ENCODE measurements at places on chromosomes 2 and 18.

DNA sequence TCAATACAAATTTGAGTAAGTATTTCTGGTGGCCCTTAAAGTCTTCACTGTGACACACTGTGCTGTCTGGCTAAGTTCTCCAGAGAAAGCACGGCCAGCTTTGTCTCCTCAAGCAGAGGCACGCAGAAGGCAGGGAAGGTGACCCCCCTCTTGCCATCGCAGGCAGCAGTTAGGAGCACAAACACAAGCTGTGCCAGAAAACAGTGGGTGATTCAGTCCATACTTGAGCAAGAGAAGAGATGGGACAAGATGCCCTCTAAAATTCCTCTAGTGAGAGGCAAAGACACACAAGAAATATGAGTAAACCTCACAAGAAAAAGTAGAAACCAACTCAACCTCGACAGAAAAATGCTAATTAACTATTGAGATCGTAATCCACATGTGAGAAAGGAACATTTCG is 9.8 kb downstream of the MCEE start:
- DNase-seq, result no peak

- no peak for DNase-seq
These were observed 35.5 kb upstream of the PTMA start for GRCh38 chr2:231672617-231673347.

- DNase-seq, result no peak
These were observed 58.3 kb downstream of the COL6A3 start for GRCh38 chr2:237355701-237356100.

DNA sequence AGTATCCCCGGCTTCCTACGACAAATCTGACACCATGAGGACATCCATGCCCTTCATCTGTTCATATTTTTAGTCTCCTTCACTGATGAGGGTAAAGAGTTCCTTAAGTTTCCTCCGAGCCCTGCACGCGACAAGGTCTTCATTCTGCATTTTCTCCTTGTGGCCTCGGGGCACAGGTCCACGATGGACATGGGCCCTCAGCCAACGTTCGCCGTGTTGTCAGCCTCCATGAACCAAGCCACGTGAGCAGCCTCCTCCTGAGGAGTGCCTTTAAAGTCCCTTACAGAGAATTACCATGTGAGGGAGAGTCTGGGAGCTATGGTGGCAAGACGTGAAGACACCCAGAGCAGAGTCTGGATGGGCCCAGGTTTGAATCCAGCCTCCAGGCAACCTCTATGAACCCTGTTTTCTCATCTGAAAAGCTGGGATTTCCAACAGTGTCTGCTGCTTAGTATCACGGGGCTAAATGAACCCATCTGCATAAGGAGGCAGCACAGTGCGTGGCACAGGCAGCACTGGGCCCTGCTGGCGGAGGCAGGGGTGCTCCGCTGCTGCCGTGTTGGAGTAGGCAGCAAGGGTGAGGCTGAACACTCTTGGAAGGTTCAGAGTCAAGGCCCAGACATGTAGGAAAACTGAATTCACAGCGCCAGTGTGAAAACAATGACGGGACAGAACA is 54.1 kb downstream of the EIPR1 start:
- no peak for DNase-seq

GRCh38 chr2:239131521-239131920 is 269.3 kb downstream of the HDAC4 start:
- DNase-seq, result no peak

DNA sequence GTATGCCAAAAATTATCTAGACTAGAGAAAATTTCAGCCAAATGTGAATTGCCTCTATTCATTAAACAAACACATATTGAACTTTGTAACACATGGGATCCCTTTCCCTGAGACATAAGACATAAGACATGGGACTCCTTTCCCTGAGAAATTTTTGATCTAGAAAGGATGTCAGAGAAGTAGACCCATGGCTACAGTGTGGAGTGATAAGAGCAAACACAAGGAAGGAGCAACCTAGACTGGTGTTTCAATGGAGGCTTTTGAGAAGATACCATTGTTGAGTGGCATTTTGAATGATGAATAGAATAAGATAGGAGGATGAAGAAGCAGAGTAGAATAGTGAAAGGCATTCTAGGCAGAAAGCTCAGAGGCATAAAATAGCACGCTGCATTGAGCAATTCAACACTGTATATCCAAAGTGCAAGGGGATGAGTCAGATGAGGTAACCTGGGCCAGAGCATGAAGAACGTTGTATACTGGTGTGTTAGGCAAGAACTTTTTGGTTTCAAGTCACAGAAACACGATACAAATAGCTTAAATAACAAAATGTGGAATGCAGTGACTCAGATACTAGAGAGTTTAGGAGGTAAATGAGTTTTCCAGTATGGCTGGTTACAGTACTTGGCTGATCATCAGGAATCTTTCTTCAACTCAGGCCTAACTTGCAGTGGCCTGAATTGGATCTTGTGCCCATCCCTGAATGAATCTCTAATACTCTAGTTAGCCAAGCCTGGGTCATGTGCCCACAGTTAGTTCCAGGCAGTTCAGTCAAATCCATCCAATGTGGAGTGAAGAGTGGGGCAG is 129.8 kb upstream of the TANK start:
- DNase-seq, result no peak

- DNase-seq, result no peak
These were observed 29.0 kb upstream of the DNAJC27 start for GRCh38 chr2:25000503-25001324.

DNA sequence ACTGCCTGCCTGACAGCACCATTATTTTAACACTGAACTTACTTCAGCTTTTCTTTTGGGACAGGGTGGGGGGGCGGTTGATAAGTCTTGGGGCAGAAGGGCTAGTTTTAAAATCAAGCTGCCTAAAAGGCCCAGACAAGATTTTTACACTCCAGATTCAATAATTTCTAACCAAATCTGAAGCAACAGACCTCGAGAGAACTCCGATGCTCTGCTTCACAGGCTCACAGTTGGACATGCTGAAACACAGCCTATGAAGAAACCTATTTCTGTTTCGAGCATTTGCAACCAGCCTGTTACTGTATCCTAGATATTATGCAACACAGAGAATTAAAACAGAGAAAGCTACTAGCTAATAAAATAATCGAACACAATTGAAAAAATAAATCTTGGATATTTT is 1.3 kb upstream of the MYT1L start:
- no peak for DNase-seq

DNA sequence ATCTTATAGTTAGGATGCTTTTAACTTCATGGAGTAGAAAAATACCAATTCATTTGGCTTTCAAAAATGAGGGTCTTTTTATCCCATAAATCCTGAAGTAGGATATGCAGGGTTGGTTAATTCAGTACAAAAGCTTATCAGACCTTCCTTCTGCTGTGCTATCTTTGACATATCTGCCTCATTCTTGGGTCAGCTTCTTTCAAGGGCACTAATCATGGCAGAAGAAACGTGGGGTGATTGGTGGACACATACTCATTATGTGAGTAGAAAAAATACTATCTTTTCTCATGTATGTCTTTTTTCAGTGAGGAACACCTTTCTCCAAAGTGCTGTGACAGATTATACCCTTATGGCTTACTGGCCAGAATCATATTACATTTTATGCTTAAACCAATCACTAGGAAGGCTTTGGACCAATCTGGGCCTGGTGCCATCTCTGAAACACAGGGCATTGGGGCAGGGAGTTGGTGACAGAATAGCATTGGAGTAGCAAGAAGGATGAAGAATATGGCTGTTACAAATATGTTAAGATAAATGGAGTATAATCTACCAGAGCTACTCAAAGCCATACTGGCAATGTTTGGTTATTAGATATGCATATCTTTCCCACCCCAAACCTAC is 10.1 kb downstream of the UGP2 start:
- no peak for DNase-seq

- DNase-seq, result no peak
These were observed 216.6 kb upstream of the DSEL start for GRCh38 chr18:67733088-67733487.

DNA sequence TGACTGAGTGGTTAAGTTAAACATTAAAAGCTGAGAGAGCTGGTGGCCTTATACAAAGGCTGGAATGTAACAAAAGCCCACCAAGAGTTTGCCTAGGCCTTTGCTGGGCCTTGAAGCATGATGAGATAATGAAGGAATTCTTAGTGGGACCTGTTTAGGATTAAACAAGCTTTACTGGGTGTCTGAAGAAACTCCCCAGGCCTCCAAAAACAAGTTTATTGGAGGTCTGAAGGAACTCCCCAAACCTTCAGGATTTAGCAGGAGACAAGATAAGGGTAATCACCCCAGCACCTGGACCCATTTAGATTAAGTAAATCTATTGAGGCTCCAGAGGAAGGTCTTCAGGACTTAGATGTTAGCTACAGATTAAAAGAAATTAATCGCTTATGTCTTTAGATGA is 18.7 kb downstream of the PCARE start:
- no peak for DNase-seq

GRCh38 chr2:69181806-69182427 is 168.9 kb downstream of the ANTXR1 start:
- DNase-seq, result no peak

- no peak for DNase-seq
These were observed 20.4 kb downstream of the SLC40A1 start for GRCh38 chr2:189560273-189560586.

DNA sequence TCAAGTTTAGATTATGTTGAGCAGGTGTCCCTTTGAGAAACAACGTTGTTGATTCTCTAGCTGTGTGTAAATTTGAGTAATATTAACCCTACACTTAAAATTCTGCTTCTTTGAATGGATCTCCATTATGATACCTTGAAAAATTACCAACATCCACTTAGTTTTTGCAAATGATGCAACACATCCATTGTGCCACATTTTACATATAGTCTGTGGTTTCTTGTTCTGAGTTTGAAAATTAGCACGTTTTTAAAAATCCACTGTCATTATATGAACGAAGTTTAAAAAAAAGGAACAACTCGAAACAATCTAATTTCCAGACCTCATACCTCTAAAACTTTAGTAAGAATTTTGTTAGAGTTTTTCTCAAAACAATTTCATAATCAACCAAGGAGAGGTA is 37.7 kb downstream of the PIK3C3 start:
- no peak for DNase-seq

- DNase-seq, result no peak
These were observed 45.9 kb upstream of the AFF3 start for GRCh38 chr2:100188326-100188725.

- DNase-seq, result no peak
These were observed 769 bp downstream of the FKBP1B start for GRCh38 chr2:24050041-24050979.

DNA sequence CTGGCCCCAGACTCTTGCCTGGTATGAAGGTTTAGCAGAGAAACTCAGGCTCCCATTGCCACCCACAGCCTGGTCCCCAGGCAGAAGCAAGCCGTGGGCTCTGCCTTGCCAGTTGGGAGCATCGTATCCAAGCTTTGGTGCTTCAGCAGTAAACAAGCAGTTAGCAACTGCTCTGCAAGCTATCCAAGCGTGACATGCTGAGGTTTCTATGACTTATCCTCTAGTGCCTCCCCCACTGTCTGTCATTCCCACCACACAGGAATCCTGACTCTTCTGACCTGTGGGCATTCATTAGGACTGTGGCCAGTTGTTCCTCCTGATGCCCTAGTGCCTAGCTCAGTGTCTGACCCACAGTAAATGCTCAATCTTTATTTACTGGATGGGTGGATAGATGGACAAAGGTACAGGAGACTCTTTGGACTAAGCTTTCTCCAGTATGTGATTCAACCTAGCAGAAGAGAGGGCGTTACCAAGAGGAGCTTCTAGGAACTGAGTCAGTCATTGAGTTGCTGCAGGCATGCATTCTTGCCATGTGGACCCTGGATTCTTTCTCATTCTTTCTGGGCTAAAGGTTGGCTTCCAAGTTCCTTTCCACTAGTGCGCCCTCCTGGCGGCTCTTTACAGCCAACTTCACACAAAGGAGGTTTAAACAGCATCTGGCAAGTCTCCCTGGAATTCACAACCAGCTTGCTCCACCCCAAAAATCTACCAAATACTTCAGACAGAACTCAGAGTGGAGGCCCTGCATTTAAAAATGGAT is 40.6 kb upstream of the MRPL19 start:
- DNase-seq, result no peak

DNA sequence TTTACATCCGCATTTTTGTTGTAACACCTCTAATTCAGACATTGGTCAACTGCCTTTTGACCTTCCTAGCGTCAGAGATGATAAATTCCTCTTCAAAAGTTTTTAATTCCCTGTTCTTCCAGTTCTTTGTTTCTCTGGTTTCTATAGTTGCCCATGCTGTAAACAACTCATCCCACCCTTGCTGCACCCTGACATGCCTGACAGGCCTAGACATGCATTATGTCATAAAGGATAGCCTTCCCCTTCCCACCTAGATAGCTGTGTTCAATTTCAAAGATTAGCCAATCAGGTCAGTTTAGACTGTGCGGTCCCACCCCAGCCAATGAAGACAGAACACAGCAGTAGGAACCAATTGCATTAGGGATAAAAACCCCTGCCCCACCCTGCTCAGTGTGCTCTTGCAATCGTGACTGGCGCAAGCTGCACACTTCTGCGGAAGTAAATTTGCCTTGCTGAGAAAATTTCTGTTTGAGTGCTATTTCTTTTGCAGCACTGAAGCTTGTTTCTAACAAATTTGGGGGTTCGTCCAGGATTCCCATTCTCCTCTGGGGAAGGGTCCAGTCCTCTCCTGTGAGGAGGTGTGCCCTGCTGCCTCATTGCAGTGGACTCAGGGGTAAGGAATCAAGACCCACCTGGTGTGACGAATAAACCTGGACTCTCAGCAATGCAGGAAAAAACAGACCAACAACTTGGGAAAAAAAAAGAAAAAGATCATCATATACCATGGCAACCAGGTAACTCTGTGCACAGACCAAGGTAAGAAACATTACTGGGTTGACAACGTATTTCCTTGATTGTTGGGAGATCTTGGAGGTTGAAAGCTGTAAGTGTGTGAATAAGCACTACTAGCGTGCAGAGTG is 9.1 kb upstream of the SAP130 start:
- DNase-seq, result no peak

DNA sequence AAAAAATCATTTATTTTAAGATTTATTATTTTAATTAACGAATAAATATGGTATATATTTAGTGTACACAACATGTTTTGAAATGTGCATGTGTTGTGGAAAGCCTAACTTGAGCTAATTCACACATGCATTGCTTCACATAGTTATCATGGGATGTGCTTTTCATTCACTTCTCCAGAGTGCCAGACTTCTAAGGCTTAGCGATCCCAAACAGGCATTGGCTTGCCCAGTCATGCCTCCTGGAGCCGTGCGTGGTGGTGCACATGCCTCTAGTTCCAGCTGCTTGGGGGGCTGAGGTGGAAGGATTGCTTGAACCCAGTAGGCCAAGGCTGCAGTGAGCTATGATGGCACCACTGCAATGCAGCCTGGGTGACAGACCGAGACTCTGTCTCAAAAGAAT is 40.5 kb downstream of the ARHGEF4 start:
- no peak for DNase-seq

DNA sequence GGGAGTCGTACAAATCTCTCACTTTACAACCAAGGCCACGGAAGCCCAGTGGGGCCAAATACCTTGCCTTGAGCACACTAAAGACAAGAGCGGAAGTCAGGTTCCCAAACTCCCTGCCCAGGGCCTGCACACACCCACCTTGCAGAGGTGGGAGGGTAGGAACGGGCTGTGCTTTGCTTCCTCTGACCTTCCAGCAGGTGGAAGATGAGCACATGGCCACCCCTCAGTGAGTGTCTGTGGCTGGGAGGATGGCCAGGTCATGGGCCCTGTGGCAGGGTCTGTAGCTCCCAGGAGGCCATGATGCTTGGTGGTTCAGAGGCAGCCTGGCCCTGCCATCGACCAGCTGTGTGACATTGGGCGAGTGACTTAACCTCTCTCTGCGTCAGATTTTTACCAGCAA is 218.2 kb downstream of the ZBTB7C start:
- no peak for DNase-seq
